Immature natural killer cell (primary cell): ENCODE measurements at places on chromosomes 11 and 22. TPM values are rescaled to one million over a fixed set of nuclear protein-coding genes. Genes with fewer than 3 reads are reported as not detected.

TNNI2 gene
- 2.0 TPM for polyA plus RNA-seq

ME3 gene
- polyA plus RNA-seq: not detected

FAM83F gene
- not detected for polyA plus RNA-seq

HIRA gene
- polyA plus RNA-seq: 5.2 TPM

RIMBP3B gene
- polyA plus RNA-seq: 0.52 TPM

NUP98 gene
- polyA plus RNA-seq: 20.5 TPM

DNA sequence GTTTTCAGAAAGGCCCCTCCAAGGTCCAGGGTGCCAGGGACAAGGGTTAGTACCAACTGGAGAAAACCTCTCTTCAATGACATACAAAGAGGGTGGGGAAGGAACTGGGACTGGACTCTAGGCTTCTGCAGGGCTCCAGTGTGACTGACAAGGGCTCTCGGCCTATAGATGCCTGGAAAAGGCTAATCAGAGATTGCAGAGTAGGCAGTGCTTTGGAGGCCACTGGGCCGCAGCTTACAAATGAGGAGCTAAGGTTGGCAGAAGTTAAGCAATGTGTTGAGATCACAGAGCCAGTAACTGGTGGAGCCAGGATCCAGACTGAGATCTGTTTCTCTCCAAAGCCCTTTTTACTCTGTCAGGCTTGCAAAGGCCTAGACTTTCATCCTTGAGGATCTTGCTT, 7.4 kb upstream of the DGKZ start:
- peaks cover 5% of the 10 kb centered on the region for H3K27me3 ChIP-seq
- DNase-seq: no peak
- peaks cover 5% of the 10 kb centered on the region for H3K4me1 ChIP-seq
- H3K36me3 ChIP-seq: no peaks in the 10 kb centered on the region
- H3K27ac ChIP-seq: no peak overlapping the region

GRCh38 chr11:88203604-88204003, 28.4 kb upstream of the RAB38 start:
- DNase-seq: no peak
- H3K36me3 ChIP-seq: peaks cover 19% of the 10 kb centered on the region
- no peak overlapping the region for H3K27ac ChIP-seq
- no peaks in the 10 kb centered on the region for H3K4me1 ChIP-seq

DNA sequence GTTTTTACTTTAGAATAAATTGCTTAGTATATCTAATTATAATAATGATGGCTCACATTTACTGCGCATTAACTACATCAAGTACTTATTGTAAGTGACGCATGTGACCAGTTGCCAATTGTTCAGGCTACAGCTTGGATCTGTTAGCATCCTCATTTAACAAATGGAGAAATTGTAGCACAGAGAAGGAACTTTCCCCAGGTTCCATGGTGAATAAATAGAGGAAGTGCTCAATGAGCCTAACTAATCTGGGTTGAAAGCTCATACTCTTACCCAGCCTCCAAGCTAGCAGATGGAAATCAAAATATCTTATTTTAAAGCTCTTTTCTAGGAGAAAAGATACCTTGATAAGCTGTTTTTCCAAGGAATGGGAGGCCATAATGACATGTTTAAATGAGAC, 19.8 kb downstream of the MMP27 start:
- H3K27me3 ChIP-seq: peaks cover 2% of the 10 kb centered on the region
- no peak overlapping the region for H3K4me3 ChIP-seq
- DNase-seq: no peak
- H3K4me1 ChIP-seq: no peaks in the 10 kb centered on the region
- no peaks in the 10 kb centered on the region for H3K36me3 ChIP-seq
- H3K27ac ChIP-seq: no peak overlapping the region

GRCh38 chr11:62030071-62030684, 62.7 kb upstream of the FTH1 start:
- H3K27ac ChIP-seq: peak overlapping the region; percentile 22
- H3K4me3 ChIP-seq: no peak overlapping the region
- H3K36me3 ChIP-seq: no peaks in the 10 kb centered on the region
- H3K4me1 ChIP-seq: peaks cover 13% of the 10 kb centered on the region
- no peak for DNase-seq

DNA sequence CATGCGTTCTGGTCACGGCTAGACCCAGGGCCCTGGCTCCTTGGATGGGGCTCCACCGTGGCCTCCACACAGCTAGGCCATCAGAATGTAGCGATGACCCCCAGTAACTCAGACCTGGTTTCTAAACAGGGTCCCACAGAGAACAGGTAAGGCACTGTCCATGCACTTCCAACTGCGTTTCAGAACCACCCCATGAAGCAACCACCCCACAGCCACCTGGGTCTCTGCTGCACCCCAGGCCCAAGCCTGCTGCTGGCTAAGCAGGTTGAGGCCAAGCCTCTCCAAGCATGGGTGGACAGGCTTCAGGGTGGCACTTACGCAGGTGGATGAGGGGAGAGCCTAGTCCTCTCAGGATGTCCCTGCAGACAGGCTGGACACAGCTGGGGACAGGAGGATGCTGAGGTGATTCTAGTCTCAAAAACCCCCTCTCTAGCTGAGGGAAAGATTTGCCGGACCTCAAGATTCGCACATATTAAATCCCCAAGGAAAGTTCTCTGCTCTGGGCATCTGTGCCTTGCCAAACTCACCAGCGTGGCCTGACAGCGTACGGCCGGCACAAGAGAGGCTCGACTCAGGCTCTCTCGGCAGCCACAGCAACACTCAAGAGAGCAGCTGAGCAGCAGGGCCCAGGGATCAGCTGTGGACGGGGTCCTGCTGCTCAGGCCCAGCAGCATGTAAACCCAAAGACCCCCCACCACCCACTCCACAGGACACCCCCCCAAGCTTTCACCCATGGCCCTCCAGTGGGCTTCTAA, 141.6 kb downstream of the CRYBB2 start:
- H3K27me3 ChIP-seq: peaks cover 2% of the 10 kb centered on the region
- DNase-seq: no peak
- H3K4me1 ChIP-seq: no peaks in the 10 kb centered on the region
- peaks cover 6% of the 10 kb centered on the region for H3K36me3 ChIP-seq
- no peak overlapping the region for H3K4me3 ChIP-seq

GRCh38 chr11:10366568-10367331, 61.9 kb downstream of the ADM start:
- peak; percentile 41 for DNase-seq
- peaks cover 8% of the 10 kb centered on the region for H3K27me3 ChIP-seq
- no peak overlapping the region for H3K4me3 ChIP-seq
- no peak overlapping the region for H3K27ac ChIP-seq
- H3K4me1 ChIP-seq: peaks cover 9% of the 10 kb centered on the region
- no peaks in the 10 kb centered on the region for H3K36me3 ChIP-seq

DNA sequence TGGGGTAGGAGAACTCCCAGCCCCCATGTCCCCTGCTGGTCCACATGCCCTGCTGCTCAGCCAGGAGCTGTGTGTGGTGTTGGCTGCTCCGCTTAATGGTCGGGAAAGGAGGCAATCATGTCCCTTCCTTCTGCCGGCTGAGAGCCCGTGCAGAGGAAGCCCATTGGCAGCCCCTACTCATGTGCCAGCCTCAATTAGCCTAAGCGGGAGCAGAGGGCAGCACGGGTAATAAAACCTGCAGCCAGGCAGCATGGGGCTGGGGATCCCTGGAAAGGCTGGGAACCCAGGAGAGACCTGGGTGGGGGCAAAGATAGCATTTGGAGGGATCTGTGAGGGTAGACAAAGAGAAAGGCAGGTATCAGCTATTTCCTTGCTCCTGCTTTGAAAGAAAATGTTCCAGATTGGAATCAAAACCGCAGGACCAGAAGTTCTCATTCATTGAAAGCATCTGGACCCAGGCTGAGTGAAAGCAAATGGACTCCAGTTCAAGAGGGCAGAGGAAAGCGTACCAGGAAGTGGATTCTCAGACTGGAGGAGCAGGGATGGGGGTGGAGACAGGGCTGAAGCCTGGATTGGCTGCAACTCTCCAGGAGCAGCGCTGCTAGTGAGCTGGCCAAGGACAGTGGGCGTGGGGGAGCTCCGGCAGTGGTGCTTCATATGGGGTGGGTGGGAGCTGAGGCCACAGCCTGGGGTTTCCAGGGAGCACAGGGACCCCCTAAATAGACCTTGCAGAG, 103.4 kb upstream of the NECTIN1 start:
- H3K4me1 ChIP-seq: no peaks in the 10 kb centered on the region
- H3K36me3 ChIP-seq: no peaks in the 10 kb centered on the region
- no peak for DNase-seq

DNA sequence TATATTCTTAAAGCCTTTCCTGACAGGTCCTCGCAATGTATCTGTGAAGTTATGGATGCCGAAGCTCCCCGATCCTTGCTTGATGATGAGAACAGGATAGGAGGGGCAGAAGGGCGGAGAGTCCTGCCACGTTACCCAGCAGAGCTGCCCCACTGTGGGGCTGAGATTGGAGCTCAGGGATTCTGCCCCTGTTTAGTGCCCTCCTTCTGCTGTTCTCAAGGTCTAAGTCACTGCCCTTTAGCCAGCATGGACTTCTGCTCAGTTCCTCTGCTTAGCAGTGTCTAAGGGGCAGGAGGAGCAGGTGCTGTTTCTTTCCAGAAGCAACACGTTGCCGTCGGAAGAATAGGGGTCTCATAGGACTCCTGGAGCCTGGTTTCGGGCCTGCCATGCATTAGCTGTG, 164.2 kb upstream of the B3GAT1 start:
- H3K36me3 ChIP-seq: no peaks in the 10 kb centered on the region
- DNase-seq: no peak
- H3K4me1 ChIP-seq: peaks cover 9% of the 10 kb centered on the region
- H3K27me3 ChIP-seq: peaks cover 4% of the 10 kb centered on the region
- H3K27ac ChIP-seq: no peak overlapping the region

DNA sequence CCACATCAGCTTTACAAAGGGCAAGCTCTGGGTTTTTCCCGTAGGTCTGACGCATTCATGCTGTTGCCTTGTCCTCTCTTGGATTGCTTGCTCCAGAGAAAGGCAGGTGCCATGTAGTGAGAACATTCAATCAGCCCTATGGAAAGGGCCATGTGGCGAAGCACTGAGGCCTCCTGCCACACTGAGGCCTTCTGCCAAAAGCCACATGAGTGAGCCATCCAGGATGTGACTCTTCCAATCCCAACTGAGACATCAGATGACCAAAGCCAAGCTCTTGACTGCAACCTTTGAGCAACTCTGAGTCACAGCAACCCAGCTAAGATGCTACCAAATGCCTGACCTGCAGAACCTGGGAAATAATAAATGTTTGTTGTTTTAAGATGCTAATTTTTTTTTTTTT, 9.0 kb upstream of the PANX3 start:
- no peaks in the 10 kb centered on the region for H3K4me1 ChIP-seq
- H3K4me3 ChIP-seq: no peak overlapping the region
- H3K27me3 ChIP-seq: peaks cover 16% of the 10 kb centered on the region
- H3K36me3 ChIP-seq: no peaks in the 10 kb centered on the region

DNA sequence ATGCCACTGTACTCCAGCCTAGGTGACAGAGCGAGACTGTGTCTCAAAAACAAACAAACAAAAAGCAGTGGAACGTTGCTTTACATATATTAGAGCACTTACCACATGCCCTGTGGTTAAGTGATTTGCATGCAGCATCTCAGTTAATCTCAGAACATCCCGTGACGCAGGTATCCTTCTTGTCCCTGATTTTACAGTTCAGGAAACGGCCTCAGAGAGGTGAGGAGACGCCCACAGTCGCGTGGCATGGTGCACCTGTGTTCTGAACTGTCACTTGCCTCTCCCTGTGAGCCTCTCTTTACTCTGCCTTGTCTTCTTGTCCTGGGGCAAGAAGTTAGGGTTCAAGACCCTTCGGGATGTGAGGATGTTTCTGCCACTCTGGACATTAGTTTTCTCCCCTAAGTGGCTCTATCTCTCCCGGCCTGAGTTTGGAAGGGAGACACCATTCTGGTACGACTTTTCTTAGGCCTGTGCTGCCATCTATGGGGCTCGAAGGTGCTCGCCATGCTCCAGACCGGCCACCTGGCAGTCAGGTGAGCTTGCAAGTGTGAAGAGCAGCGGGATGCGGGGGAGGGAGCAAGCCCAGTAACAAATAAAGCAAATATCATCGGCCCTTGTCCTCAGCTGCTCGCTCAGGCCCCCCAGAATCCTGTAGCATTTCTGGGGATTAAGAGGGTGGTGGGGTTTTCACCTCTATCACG, 25.6 kb downstream of the YWHAH start:
- peak overlapping the region; percentile 81 for H3K4me3 ChIP-seq
- H3K36me3 ChIP-seq: no peaks in the 10 kb centered on the region
- H3K4me1 ChIP-seq: peaks cover 16% of the 10 kb centered on the region
- DNase-seq: peak; percentile 30
- H3K27ac ChIP-seq: no peak overlapping the region
- peaks cover 1% of the 10 kb centered on the region for H3K27me3 ChIP-seq

DNA sequence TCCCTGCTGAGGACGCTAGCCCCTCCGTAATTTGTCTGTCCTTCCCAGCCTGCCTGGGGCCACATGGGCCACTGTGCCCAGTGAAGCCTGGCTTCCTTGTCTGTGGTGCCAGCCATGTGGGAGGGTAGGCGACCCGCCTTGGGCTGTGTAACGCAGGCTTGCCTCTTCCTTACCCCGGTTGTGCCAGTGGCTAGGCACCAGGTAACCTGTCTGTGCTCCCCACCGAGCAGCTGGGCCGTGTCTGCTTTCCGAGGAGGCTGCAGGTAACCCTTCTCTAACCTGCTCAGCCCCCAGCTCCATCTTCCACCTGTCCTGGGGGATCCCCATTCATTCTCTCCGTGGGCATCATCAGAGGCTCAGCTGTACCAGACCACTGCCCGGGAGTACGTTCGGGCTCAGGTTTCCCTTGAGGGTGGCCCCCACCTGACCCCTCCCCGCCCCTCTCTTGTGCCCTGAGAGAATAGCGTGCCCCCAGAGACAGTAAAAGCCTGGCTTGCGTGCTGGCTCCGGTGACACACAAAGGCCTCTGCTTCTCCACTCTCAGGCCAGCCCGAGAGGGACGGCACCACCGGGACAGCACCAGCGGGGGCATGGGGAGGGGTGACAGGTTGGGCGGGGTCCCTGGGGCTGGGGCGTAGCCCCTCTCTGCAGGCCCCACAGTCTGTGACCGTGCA, 79.1 kb downstream of the CDKN1C start:
- H3K27me3 ChIP-seq: peaks cover 6% of the 10 kb centered on the region
- peaks cover 15% of the 10 kb centered on the region for H3K4me1 ChIP-seq
- no peak overlapping the region for H3K4me3 ChIP-seq
- H3K27ac ChIP-seq: no peak overlapping the region

GRCh38 chr11:3051196-3052108, 5.8 kb downstream of the CARS1 start:
- H3K36me3 ChIP-seq: no peaks in the 10 kb centered on the region
- peaks cover 2% of the 10 kb centered on the region for H3K27me3 ChIP-seq
- no peak overlapping the region for H3K4me3 ChIP-seq
- no peak for DNase-seq
- H3K27ac ChIP-seq: peak overlapping the region; percentile 96
